Mesothelial cell of epicardium (in vitro differentiated cells): ENCODE measurements at places on chromosomes 6 and 20. TPM values are rescaled to one million over a fixed set of nuclear protein-coding genes. Genes with fewer than 3 reads are reported as not detected.

The FAM83C gene
- total RNA-seq, result 0.07 TPM in 1 of 3 replicates, not detected in the others

The C6orf136 gene
- 12.0 to 15.8 TPM (median 15.0 TPM) in 3 replicates for total RNA-seq

The CTAGE9 gene
- total RNA-seq, result 0.16 TPM in 1 of 3 replicates, not detected in the others

The LKAAEAR1 gene
- 0.36 TPM in 1 of 3 replicates, not detected in the others for total RNA-seq

The HNF4A gene
- total RNA-seq, result 0.09 to 0.20 TPM (median 0.13 TPM) in 3 replicates

The CPXM1 gene
- 152 to 160 TPM (median 155 TPM) in 3 replicates for total RNA-seq

- DNase-seq, result no peak
These were observed 42.7 kb upstream of the HINT3 start for GRCh38 chr6:125913864-125914351.

DNA sequence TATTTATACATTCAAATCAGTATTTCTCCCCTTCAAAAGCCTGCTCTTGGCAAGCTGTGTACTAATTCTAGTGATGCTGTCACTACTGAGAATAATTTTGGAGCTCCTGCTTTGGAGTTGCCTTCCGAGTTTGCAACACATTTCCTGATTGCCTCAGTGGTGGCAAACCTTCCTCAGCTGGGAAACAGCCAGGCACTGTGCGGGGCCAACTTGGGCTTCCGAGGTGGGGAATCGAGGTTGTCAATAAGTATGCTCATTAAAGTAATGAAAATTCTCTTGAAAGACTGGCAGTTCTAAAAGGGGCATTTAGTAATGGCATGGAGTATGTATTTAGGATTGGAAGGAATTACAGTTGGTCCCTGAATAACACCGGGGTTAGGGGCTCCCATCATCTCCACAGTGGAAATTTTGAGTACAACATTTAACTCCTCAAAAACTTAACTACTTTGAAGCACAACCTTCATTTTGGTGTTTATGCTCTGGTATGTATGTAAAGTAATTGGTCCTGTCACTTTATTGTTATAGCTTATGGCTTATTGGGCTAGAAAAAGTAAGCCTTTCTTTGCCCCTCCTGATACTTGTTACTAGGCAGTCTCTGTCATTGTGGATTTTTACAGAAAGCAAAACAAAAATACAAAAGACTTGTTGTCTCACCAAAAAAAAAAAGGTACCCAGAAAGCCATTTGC is 2.7 kb downstream of the PAQR8 start:
- no peak for DNase-seq

GRCh38 chr20:38759106-38759505 is 10.8 kb downstream of the ACTR5 start:
- no peak for DNase-seq

DNA sequence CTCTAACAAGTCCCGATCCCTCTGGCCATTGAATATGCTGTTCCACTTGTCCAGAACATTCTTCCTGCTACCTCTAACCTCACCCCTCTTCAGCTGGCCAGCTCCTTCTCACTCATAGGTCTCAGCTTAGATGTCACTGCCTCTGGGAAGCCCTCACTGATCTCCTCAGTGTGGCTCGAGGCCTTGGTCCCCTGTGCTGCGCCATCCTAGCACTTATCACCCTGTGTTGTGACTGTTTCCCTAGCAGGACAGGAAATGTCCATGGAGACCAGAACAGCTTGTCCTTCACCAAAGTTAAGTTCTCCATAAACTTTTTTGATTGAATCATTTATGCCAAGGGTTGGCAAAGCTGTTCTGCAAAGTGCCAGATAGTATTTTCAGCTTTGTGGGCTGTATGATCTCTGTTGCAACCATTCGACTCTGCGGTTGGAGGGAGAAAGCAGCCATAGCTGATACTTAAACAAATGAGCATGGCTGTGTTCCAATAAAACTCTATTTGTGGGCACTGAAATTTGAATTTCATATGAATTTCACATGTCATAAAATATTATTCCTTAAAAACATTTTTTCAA is 6.5 kb upstream of the BNIP5 start:
- DNase-seq, result no peak

DNA sequence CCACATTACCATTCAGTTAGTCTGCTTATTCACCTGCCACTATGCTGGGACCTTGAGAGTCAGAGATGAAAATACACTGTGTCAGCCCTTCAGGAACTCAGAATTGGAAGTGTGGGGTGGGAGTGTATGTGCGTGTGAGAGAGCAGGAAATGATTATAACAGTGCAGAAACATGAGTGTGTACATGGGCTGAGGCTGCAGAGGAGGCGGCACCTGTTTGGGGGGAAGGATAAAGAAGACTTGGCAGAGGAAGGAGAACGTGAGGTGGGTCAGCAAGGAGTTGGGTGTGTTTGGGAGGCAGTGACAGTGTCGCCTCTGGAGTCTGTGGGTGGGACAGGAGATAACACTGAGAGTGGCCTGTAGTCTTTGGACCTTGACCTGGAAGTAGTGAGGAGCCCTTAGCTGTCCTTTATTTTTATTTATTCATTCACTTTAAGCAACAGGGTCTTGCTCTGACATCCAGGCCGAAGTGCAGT is 3.1 kb downstream of the CHMP4B start:
- no peak for DNase-seq

- no peak for DNase-seq
These were observed 153.5 kb downstream of the HDGFL1 start for GRCh38 chr6:22722913-22723312.

- no peak for DNase-seq
These were observed 4.8 kb downstream of the EDN1 start for GRCh38 chr6:12294851-12295536.

GRCh38 chr6:44257753-44258324 is 511 bp upstream of the SLC35B2 start:
- no peak for DNase-seq

GRCh38 chr6:4489538-4489937 is 286.7 kb upstream of the CDYL start:
- no peak for DNase-seq
